OCI-M1 (cell line): ENCODE measurements at places on chromosomes 5 and 9.

DNA sequence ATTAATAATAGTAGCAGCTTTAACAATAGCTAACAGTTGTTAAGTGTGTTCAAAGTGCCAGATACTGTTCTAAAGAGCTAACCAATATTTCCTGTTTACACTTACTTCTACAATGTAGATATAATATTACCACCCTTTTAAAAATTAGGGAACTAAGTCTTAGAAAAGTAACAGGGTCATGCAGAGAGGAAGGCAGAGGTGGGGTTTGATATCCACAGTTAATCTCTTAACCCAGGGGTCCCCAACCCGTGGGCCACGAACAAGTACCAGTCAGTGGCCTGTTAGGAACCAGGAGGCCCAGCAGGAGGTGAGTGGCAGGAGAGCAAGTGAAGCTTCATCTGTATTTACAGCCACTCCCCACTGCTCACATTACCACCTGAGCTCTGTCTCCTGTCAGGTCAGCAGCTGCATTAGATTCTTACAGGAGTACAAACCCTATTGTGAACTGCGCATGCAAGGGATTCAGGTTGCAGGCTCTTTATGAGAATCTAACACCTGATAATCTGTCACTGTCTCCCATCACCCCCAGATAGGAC, 89.1 kb downstream of the ACTL7B start:
- DNase-seq = no peak

DNA sequence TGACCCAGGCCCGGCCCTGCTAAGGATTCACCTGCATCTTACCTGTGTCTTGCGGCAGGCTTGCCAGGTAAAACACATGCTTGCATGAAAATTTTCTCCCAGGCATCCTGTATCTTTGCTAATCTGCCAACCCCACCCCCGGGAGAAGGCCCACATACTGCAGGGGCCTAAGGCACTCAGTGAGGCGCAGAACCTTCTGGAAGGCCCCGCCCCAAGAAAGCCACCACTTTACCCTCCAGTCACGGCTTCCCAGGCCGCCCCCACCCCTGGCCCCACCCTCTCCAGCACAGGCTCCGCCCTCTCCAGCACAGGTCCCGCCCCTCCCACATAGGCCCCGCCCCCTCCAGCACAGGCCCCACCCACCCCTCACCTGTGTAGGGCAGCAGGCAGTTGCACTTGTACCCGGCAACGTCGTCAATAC, 29.8 kb upstream of the SEC16A start:
- DNase-seq = no peak

DNA sequence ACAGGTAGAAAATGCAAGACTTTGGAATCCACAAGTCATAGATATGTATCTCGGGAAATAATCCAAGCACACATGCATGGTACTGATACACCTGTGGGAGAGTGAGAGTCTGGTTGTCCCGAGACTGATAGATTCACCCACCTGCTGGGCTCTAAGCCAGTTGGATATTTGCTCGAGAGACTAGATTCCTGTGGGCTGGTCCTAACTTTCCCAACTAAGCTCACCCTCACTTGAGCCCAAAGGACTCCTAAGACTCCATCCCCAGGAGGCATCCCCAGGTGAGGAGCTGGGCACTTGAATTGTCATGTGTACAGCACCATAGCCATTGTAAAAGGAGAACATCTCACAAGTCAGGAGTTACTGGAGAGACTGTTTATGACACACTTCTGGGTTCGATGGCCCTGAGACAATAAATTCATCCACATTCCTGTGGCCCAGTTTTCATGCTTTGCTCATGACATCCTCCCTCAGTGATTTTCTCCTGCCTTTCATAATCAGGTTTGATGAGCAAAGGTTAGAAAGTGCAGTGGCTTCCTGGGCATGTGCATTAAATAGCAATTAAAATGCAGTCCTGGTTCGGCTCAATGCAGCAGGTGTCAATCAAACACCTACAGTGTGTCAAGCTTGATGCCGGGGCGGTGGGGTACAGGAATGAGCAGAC, 18.1 kb downstream of the SLC1A1 start:
- DNase-seq = no peak

- DNase-seq = peak; percentile 43
These were observed 1.4 kb downstream of the OTULIN start for GRCh38 chr5:14665949-14666348.

- DNase-seq = no peak
These were observed 95.6 kb upstream of the DMRT1 start for GRCh38 chr9:745761-746380.

DNA sequence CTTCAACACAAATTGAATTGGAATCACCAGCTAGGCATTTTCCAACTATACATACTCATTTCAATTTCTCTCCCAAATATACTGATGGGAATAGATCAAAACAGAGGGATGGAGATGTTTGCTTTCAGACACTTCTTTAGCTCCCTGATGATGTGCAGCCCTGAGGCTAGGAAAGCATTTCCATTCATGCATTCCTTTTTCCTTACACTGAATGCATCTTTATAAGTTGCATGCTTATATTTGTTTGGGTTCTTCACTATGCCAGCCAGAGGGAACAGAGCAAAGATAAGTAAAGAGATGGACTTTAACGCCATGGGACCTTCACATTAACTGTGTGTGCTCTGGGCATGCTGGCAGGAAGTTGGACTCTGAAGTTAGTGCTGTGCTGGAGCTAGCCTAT, 696.5 kb upstream of the CDH9 start:
- no peak for DNase-seq

GRCh38 chr5:57299986-57300385, 126.1 kb downstream of the GPBP1 start:
- peak; percentile 9 for DNase-seq

GRCh38 chr9:96626912-96627311, 7.3 kb upstream of the CDC14B start:
- DNase-seq = no peak

DNA sequence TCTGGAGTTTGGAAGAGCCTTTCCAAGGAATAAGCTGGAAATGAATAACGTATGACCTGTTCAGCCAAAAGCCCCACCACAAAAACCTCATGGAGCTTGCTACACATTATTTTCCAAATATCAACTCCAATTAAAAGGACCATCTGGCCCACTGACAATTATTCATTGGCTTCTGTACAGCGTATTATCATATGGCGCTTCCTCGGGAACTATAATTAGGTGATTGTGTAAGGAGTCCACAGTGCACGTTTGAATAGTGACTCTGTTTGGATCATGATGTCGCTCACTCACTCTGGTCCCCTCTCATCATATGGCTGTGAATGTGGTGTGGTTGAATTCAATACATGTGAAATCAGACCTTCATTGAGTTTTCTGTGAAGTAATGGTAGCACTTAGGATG, 52.1 kb downstream of the GDNF start:
- DNase-seq = no peak

- peak; percentile 7 for DNase-seq
These were observed 1306.3 kb upstream of the ACO1 start for GRCh38 chr9:31078175-31078574.

DNA sequence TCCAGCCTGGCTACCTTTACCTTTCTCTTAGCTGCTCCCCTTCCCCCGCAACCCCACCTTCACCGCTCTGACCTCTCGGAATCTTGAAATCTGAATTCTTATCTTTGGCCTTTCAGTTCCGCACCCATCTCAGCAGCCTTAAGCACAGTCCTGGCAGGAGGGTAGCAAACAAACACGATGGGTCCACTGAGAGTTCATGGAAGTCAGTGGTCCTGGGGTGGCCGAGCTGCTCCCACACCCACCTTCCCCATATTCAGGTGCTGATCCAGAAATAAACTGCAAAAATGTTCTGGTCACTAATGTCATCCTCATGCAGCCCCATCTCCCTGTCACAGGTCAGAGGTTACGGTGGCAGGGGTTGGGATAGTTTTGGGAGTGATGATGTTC, 59.6 kb upstream of the TBC1D2 start:
- DNase-seq = no peak

GRCh38 chr5:142957528-142957927, 187.4 kb downstream of the ARHGAP26 start:
- no peak for DNase-seq

DNA sequence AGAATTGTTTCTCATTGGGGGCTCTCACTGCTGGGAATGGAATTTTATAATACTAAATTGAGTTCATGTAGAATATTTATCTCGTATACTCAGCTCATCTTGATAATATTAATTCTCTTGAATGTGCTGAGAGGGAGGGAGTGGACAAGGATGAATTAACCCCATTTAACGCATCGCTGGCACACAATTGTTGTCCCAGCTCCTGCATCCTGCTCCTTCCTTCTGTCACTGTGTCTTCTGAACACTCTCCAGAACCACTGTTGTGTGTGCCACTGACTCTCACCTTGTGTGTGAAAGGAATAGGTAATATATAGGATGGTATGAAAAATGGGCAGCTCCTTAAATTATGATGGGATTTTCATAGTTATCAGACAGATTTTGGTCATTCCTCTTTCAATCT, 267.3 kb downstream of the MTRR start:
- DNase-seq = no peak

- DNase-seq = peak; percentile 18
These were observed 20.8 kb upstream of the PTBP3 start for GRCh38 chr9:112354081-112354743.

GRCh38 chr9:138100711-138101350, 223.2 kb downstream of the CACNA1B start:
- no peak for DNase-seq

DNA sequence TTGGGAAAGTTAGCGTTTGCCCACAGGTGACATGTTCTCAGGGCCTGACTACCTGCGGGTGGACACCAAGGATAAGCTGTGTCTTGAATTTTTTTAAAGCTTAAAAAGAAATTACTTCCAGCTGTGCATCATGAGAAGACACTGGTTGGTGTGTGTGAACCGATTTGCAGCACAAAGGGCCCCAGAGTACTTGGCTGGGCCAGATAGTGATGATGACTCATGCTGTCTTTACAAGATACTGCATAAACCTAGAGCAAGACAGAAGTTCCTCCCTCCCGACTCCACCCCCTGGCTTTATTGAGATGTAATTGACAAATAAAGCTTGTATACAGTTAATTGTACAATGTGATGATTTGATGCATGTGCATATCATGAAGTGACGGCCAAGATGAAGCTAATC, 212.8 kb downstream of the NXNL2 start:
- DNase-seq = peak; percentile 81

GRCh38 chr5:172868436-172868923, 34.4 kb downstream of the ERGIC1 start:
- peak; percentile 2 for DNase-seq

GRCh38 chr5:9363026-9363425, 182.8 kb downstream of the SEMA5A start:
- DNase-seq = no peak

- DNase-seq = peak; percentile 13
These were observed 16.2 kb upstream of the MAT2B start for GRCh38 chr5:163489055-163489744.

DNA sequence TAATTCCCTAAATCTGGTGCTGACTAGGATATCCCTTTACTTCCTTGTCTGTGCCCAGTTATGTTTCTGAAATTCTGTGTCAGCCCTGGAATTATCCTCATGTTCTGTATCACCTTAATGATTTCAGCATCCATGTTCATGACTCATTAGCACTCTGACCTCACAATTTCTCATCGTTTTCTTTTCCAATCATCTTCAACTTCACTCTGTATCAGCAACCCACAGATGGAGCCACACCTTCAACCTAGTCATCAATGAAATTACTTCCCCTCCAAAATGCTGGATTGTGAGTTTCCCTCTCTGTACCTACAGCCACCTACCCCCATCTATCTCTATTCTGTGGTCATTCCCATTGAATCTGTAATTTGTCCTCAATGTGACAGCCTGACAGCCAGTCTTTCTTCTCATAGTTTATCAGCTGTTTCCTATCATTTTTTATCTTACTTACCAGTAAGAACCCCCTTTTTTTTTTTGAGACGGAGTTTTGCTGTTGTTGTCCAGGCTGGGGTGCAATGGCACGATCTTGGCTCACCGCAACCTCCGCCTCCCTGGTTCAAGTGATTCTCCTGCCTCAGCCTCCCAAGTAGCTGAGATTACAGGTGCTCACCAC, 3.1 kb upstream of the IL6ST start:
- peak; percentile 33 for DNase-seq
